Stimulated activated CD4-positive, alpha-beta T cell treated with anti-CD3 and anti-CD28 coated beads, Interleukin-15, amount 100 ng/mL, for 1 hour (primary cell): ENCODE measurements at places on chromosomes 13 and 19.
A peak's percentile ranks its signal among the peaks of the same experiment; 100 is the strongest.

GRCh38 chr13:114039471-114040141, 65.7 kb upstream of the C13orf46 start:
- DNase-seq: no peak

DNA sequence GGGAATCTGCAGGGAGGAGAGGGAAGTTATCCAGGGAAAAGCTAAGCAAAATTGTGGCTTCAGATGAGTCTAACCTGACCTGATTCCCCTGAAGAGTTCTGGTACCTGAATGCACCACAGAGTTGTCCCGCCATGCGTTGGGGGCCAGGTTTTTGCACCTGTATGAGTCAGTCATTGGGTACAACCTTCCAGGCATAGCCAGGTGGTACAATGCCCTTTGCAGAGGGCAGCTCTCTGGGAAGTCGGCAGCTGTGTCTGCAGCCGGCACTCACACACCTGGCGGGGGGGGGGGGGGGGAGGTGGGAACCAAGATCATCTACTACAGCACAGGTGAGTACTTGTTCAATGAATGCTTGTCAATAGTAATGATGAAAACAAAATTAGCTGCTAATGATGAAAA, 52.5 kb upstream of the GTF3A start:
- no peak for DNase-seq

GRCh38 chr19:55624109-55625003, at the start of gene ZNF784:
TSS of gene ZNF784 (minus strand) at chr19:55624566. CDS start at chr19:55624561, 5 bp downstream.
- DNase-seq: peak; percentile 92

DNA sequence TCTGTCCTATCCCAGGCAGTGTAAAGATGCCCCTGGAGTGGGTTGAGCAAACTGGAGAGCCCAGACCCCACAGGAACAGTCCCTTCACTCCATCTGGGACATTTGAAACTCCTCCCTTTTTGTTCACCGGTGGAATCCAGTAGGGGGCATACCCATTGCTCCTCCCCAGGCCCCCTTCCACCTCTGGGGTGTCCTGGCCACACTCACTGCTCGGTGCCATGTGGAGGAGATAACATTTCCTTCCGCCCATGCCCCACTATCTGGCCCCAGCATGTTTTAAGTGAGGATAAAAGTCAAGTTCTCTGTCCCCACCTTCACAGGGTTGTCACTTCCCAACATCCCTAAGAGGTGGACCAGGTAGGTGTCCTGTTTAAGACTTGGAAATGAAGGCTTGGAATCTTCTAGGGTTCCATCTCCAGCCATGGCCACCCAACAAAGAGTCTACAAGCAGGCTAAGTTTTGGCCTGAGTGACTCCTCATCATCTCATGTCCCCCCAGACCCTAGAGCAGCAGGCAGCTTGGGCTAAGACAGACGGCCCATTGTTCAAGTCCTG, 9.3 kb downstream of the ZNF526 start:
- no peak for DNase-seq

GRCh38 chr19:2041683-2042484, 9.2 kb downstream of the MKNK2 start:
- DNase-seq: peak; percentile 100

GRCh38 chr19:52658595-52658994, 20.4 kb upstream of the ZNF83 start:
- no peak for DNase-seq

- DNase-seq: no peak
Measured at GRCh38 chr19:52651956-52652355, 13.8 kb upstream of the ZNF83 start.

- DNase-seq: no peak
Measured at GRCh38 chr13:107324416-107325204, 756.7 kb upstream of the ARGLU1 start.

DNA sequence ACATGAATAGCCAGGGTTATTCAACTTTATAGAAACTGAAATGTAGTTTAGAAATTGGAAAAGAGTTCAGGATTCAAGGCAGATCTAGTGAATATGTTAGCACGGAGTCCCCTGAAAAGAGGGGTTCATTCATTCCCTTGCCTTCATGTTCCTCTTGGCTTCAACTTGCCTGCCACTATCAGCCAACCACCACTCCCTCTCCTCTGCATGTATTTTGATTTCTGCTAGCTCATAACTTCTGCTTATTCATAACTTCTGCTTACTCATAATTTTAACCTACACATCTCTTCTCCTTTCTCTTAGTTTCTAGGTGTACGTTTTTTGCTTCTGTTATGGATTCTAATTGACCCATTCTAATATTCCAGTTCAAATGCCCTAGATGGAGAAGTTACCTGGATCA, 5.5 kb upstream of the SERTM1 start:
- DNase-seq: no peak

DNA sequence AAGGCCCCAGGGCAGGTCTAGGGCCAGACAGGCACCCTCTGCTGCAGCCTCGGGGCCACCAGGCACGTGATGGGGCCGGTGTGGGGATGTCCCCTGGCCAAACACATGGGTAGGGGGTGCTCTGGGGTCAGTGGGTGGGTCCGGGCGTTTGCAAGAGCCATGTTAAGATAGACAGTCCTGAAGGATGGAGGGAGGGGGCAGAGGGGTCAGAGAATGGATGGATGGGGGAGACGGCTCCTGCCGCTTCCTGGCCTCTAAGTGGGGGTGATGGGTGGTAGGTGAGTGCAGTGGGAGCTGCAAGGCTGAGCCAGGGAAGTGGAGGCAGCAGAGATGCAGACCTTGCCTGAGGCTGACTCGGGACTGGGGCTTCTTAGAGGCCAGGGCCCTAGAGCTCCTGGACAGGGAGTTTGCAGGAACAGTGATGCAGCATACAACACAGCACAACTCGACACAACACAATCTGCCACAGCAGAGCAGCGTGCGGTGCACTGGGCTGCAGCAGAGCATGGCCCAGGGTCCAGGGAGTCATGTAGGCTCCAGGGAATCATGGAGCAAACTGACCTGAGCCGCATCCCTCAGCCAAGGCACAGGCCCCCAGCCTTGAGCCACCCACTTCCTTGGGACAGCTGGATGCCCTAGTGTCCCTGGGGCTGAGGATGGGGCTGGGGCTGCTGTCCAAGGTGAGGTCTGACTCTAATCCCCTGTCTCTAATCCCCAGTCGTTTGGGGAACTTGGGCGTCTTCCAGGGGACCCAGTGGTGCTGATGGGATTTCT, 97.5 kb downstream of the SCGB2B2 start:
- no peak for DNase-seq

DNA sequence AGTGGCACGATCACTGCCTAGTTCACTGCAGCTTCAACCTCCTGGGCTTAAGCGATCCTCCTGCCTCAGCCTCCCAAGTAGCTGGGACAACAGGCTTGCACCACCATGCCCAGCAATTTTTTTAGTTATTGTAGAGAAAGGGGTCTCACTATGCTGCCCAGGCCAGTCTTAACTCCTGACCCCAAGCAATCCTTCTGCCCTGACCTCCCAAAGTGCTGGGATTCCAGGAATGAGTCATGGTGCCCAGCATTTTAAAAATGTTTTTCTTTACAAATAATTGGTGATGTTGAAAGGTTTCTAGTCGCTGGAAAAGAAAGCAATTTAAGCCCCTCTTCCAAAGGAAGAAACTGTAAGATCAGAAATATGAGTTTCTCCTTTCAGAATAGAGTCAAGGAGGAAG, 19.4 kb downstream of the DYRK1B start:
- no peak for DNase-seq

- DNase-seq: no peak
Measured at GRCh38 chr13:30148171-30148754, 159.1 kb downstream of the KATNAL1 start.

- DNase-seq: no peak
Measured at GRCh38 chr13:112446867-112447266, 70.7 kb downstream of the SPACA7 start.

DNA sequence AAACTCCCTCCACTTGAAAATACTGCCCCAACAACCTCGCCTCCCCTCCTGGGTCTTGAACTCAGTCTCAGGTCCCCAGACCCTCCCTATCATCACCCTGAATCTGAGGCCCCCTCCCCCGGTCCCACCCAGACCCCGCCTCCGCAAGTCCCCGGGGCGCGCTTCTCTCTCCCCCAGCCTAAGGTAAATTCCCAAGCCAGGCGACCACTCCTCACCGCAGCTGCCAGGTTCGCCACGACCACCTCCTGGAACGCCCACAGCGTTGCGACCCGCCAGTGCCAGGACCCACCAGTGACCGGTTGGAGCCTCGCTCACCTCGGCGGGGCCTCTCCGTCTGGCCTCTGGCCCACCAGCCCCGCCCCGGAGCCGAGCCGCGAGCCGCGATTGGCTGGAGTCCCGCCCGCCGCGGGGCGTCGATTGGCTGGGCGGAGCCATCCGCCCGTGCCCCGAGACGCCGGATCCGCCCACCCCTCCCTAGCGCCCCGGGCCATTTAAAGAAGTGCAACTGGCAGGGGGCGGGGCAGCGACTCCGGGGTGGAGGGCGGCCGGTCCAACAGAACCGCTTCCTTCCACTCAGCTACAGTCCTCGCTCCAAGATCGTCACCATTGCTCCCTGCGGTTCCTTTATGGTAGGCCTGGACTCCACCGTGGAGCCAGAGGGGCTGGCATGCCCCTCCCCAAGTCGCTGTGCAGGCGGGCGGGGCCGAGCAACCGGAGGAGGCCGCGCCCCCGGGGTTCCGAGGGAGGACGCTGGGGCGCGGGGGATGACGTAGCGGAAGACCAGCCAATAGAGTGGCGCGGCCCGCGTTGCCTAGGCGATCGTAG, at the start of gene SERTAD3:
Gene SERTAD3 (minus strand): TSS at position 336 of the 825 bp plus-strand sequence. CDS start 2,255 bp downstream, outside the sequence.
- DNase-seq: peak; percentile 93

DNA sequence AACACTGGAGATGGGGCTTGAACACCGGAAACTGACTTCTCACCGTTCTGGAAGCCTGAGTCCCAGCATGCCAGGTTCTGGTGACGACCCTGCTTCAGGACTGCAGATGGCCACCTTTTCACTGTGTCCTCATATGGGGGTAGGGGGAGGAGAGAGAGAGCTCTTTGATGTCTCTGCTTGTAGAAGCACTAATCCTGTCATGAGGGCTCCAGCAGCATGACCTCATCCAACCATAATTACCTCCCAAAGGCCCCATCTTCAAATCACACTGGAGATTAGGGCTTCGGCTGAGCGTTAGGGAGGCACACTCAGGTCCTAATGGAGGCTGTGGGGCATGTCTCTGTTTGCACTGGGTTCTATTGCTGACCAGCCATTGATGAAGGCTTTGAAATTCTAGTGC, 255.3 kb downstream of the TEX29 start:
- no peak for DNase-seq

DNA sequence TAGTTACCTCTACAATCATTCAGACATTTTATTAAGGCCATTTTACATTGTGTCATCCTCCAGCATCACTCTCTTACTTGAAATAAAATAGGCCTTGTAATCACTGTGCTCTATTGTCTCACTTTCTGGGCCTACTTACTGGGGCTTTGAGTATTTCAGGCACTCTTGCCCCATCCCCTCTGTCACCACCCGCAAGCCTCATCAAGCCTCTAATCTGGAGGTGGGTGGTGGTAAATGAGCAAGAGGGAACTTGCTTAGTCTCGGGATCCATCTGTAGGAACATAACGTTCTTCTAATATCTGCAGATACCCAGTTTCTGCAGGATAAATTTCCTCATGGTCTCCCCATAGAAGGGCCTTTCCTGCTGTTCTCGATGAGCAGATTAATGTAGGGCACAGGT, 19.4 kb upstream of the GPR18 start:
- no peak for DNase-seq

GRCh38 chr19:49847731-49848696, 2.9 kb upstream of the PTOV1 start:
- no peak for DNase-seq

- DNase-seq: no peak
Measured at GRCh38 chr13:77114271-77114670, 87.3 kb upstream of the FBXL3 start.

DNA sequence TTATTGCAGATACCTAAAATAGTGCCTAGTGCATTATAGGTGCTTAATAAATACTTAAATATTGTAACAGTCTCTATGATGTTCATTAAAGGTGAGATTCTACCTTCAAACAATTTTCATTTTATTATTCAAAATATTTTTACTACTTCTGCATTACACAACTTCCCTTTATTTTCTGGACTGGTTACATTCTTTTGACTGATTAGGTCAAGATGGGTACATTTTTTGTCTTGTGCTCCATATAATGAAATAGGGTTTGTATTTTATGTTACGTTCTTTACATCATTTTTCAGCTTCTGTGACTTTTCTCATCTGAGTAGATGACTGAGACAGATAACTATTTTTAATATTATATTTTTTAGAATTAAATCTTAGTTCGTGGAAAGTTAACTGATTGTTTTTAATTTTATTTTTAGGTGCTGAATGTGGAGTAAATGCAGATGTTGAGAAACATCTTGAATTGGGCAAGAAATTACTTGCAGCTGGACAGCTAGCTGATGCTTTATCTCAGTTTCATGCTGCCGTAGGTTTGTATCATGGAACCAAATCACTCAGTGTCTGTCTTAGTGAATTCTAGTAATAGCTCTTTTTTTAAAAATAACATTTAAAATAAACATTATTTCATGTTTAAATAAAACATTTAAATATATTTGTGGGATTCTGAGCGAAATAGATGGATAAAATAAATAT, 32.0 kb downstream of the DNAJC3 start:
- no peak for DNase-seq

- no peak for DNase-seq
Measured at GRCh38 chr19:31555634-31556215, 206.5 kb upstream of the TSHZ3 start.

DNA sequence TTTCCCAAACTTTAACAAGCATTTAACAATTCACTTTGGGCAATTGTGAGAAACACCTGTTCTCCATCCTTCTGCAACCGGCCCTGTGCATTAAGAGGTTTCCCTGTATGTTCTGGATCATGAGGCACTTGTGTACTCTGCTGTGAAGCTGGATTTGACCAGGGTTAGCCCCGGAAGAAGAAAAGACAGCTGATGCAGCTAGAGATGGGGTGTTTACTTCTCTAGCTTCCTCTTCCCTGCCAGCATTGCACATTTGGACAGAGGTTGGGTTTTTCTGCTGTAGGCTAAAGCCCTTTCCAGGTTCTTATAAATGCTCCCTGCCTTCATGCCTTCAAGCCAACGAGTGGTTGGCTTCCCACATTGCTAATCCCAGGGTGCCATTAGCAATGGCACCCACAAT, 20.9 kb downstream of the MBD3L2B start:
- DNase-seq: no peak

DNA sequence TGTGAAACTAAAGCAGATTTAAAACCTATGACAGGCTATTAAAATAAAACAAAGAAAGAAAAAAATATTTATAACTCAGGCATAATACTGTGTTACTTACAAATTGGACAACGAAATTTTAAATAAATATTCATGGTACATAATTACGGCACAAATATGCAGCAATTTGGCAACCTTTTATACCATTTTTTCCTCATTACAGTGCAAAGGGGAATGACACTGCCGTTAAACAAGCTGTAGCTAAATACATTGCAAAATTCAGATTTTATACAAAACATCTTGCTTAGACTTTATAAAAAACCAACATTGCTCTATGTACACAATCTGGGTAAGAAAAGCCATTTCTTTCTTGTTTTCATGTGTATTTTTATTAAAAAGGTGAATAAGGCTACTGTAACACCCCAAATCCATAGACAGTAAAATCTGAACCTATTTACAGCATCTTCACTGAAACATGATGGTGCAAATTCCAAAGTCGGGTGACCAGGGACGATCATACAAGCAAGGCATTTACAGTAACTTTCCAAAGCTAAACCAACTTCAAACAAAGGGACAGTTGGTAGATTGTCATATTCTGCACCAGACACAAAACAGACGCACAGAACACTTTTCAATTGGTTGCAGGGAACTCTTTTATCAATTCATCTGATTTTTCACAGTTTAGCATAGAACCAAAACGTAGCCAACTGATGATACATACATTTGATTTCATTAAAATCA, 45.5 kb downstream of the EFNB2 start:
- DNase-seq: no peak

GRCh38 chr13:49561062-49561410, 24.3 kb downstream of the RCBTB1 start:
- DNase-seq: no peak

- DNase-seq: no peak
Measured at GRCh38 chr13:41503356-41503755, 46.0 kb downstream of the RGCC start.
